ENCODE measurements at places on chromosomes 16 and 17. TPM values are rescaled to one million over a fixed set of nuclear protein-coding genes. Genes with fewer than 3 reads are reported as not detected.

Gene MT1F
- 15.0 TPM for total RNA-seq

Gene TMED6
- 0.88 TPM for total RNA-seq

Gene CCL16
- not detected for total RNA-seq

Gene PPM1E
- 0.54 TPM for total RNA-seq

Gene ANKRD40CL
- total RNA-seq, result 0.33 TPM

Gene BRIP1
- total RNA-seq, result 12.4 TPM

Gene SHISA9
- total RNA-seq, result 0.22 TPM

Gene MAP2K6
- total RNA-seq, result 15.9 TPM

Gene KRT24
- total RNA-seq, result 0.10 TPM

Gene PYDC1
- total RNA-seq, result not detected

Gene SLC5A11
- not detected for total RNA-seq

Gene ZFPM1
- 3.0 TPM for total RNA-seq

Gene GNGT2
- total RNA-seq, result 0.42 TPM

Gene PTGES3L
- total RNA-seq, result 1.5 TPM

Gene EME1
- total RNA-seq, result 3.8 TPM

Gene DHODH
- total RNA-seq, result 16.1 TPM

Gene SEZ6
- total RNA-seq, result 8.4 TPM

Gene RGS9
- 4.4 TPM for total RNA-seq

Gene PRSS33
- total RNA-seq, result 0.51 TPM

Gene CRHR1
- 1.7 TPM for total RNA-seq

Gene SLC47A1
- 0.53 TPM for total RNA-seq
